GM12865 (cell line): ENCODE measurements at places on chromosomes 13 and 19.

DNA sequence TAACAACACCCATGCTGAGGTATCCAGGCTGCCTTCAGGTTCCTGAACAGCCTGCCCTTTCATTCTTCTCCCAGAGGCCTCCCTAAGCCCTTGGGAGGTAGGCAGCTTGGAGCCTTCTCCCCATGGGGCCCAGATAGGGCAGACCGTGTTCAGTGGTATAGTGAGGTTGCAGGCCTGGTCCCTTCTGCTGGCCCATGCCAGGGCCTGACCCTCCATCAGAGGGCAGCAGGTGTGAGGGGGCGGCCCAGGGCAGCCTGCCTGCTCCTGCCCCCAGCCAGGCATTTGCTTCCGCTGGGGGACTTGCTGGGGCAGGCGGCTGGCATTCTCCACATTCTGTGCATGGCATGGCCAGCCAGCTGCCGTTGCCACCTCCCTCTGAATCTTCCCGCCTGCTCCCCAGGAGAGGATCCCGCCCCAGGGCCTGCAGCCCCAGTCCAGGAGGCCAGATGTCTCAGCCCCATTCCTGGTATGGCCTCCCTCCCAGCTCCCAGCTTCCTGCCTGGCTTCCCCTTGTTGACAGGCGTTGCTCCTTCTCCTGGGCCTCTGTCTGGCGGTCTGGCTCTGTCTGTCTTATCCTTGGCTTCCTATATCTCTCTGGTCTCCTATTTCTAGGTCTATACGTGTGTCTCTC lies 8.9 kb downstream of the CIC start:
- DNase-seq: no peak

DNA sequence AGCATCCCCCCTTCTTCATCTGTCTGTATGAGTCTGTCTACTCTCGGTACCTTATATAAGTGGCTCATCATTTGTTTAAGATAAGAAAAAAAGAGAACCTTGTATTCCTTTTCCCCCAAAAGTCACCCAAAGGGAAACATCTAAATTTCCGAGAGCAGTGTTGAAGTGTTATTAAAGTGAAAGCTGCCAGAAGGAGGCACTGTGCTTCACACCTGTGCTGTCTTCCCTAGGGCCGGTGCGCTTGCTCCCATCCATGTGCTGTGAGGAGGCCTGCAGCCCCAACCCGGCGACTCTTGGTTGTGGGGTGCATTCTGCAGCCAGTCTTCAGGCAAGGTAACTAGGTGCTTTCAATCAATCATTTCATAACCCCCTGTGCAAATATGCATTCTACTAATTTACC lies 97.5 kb downstream of the TNFRSF19 start:
- DNase-seq: peak; percentile 37

DNA sequence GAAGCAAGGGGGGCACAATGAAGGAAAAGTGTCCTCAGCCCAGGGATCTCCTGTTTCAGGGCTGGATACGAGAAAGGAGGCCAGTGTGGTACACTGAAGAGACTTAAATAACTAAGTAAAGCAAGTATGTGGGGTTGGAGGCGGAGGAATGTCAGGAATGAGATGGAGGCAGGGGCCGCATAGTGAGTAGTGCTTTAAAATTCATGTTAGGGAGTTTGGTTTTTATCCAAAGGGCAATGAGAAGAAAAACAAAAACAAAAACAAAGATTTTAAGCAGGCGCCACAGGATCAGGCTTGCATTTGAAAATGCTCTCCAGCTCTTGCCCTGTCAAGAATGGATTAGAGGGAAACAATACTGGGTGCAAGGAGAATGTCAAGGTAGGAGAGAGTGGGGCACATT lies 273.4 kb downstream of the DCLK1 start:
- DNase-seq: no peak

GRCh38 chr19:21463449-21464105 lies 41.8 kb upstream of the ZNF429 start:
- DNase-seq: no peak

DNA sequence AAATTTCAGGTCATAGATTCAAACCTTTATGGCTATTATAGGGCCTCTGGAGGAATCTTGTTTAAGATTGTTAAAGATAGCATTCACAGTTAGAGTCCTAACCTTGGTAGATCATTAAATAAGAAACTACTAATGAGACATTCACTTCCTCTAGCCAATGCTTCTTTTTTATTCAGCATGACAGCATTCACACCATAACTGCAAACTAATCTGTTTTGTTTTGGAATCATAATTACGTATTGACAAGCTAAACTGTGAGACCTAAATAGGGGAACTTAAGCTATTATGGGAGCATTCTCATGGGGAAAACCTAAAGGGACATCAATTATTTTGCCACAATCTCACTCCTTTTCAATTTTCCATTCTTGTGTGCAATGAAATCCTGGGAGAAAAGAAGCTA lies 653.8 kb downstream of the PCDH9 start:
- no peak for DNase-seq

- no peak for DNase-seq
These were observed at the start of gene BRSK1 for GRCh38 chr19:55283548-55284377. Gene BRSK1, plus strand, starts transcription at chr19:55283997. Its CDS starts 446 bp downstream, at chr19:55284443.

DNA sequence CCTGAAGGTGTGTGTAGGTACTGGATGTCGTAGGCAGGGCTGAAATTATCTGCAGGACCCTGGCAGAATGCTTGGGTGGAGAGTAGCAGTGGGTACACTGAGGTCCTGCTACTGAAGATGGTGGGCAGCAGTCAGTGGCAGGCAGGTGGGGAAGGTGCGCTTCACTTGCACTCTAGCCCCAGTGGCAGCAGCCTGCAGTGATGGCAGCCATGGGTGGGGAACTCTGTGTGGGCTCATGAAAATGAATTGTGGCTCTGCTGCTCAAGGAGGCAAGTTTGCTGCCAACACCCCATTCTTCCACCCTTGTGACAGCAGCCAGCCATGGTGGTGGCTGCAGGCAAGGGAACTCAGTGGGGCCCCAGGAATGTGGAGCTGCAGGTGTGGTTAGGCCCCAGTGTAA lies 1242.7 kb upstream of the MIR17HG start:
- no peak for DNase-seq
